ENCODE measurements at places on chromosomes 11 and 22.
A peak's percentile ranks its signal among the peaks of the same experiment; 100 is the strongest.

- DNase-seq, result no peak
Measured at GRCh38 chr11:106828576-106828975, 189.7 kb downstream of the GUCY1A2 start.

GRCh38 chr11:67312187-67313021 is 9.1 kb downstream of the SSH3 start:
- peak; percentile 63 for DNase-seq

DNA sequence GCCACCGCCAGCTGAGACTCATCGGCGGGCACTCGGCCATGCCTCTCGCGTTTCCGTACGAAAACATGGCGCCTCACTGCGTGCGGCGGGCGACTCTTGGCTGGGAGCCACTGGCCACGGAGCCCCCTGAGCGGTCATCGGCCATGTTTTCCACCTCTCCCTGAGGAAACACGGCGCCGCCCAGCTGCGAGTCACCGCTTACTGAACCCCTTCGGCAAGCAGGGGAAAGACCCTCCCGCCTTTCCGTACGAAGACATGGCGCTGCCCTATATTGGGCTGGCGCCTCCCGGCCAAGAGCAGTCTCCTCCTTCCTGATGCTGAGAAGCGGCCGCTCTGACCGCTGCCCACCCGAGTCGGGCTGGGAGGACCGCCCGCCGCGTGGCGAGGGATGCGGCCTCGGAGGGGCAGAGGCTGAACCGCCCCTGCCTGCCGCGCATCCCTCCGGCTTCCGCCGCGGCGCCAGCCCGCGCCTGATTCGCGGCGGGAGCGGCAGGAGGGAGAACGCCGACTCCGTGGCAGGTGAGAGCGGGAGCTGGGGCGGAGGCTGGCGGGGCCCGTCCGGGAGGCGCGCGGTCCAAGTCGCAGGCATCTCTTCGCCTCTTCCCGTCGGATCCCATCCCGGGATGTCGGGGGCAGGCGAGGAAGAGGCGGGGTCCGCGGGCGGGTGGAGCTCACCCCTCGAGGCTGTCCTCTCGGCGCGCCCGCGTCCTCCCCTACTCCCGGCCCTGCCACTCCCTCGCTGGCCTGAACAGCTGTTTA is at the start of gene TCP11L1:
TCP11L1 (plus strand) TSS at position 299 of the 759 bp plus-strand sequence. CDS start 4,202 bp downstream, outside the sequence.
- DNase-seq, result peak; percentile 75

DNA sequence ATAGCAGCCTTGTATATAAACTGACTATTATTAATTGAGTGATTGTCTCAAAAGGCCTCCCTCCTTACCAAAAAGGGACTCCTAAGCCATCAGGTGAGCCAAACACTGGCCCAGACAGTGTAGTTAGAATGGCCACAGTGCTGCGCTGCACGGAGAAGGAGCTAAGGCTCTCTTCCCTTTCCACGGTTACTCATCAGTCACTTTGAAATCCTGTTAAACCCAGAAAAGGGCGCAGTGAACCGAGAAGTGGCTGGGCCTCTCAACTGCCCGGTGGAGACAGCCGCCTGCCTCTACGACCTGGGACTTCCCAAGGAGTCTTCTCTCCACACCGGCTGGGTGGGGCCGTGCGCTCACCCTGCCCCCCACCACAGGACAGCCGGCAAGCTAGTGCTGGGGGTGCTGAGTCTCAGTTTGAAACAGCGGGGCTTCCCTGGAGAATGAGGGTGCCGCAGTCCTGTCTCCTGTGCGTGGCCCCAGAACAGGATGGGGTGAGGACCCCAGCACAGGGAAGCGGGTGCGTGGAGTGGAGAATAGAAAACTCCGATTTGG is 1.3 kb downstream of the MYH9 start:
- DNase-seq, result no peak

GRCh38 chr22:39288135-39288898 is 31.1 kb downstream of the RPL3 start:
- DNase-seq, result no peak

GRCh38 chr22:48881326-48881980 is 946.2 kb downstream of the BRD1 start:
- no peak for DNase-seq

DNA sequence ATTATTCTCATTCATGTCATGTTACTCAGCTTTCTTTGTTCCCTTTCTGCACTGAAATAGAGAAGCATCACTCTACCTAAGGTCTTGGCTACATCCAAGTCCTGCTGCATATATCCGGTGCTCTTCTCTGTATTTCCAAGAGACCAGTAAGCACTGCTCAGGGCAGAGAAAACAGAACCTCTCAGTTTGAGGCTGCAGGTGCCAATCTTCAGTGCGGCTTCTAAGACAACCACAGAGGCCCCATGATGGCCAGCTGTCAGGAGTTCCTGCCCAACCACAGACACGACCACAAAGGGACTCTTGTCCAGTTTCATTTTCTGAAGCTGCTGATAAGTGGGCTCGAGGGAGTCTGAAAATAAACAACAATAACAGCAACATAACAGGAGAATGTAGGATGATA is 378.4 kb upstream of the PITPNB start:
- no peak for DNase-seq

GRCh38 chr22:42720263-42721044 is at the start of gene A4GALT:
Gene A4GALT, minus strand, starts transcription at chr22:42720870. Its CDS starts 26,919 bp downstream, at chr22:42693951.
- no peak for DNase-seq

DNA sequence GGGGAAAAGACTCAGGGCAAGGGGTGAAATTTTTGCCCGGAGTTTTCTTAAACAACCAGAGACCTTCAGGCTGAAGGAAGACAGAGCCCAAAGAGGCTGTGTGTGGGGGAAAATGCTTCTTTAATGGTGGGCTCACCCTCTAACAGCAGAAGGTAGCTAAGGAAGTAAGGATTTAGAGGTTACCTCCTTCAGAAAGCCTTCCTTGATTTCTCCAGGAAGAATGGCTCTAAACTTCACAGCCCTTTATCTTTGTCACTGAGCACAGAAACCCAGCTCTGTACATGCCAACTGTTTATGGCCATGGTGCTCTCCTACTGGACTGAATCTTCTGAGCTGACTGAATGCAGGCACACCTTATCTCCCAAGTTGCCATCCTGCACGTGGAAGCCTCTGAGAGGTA is 196.0 kb downstream of the TENM4 start:
- no peak for DNase-seq

- DNase-seq, result no peak
Measured at GRCh38 chr22:34622602-34623001, 443.4 kb upstream of the ISX start.

GRCh38 chr22:43177479-43177878 is 9.5 kb downstream of the TTLL12 start:
- no peak for DNase-seq

DNA sequence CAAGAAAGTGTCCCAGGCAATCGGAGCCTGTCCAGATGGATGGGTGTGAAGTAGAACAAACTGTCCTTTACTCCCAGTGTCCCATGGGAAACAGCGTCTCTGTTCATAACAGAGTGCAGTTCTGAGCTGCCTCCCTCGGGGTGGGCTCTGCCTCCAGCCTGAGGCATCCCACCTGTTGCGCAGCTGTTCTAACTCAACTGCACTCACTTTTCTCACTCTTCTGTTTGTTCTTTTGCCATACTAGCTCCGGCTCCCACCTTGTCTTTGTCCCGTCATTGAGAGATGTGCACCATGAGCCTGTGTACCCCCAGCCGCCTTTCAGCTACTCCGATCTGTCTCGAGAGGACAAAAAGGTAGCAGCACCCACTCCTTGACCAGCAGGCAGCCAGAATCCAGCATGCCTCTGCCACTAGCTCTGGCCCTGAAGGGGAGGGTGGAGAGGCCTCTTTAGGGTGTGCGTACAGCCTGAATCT is 20.7 kb upstream of the CDC42EP2 start:
- DNase-seq, result no peak

- no peak for DNase-seq
Measured at GRCh38 chr11:76603202-76603601, 67.3 kb downstream of the LRRC32 start.

DNA sequence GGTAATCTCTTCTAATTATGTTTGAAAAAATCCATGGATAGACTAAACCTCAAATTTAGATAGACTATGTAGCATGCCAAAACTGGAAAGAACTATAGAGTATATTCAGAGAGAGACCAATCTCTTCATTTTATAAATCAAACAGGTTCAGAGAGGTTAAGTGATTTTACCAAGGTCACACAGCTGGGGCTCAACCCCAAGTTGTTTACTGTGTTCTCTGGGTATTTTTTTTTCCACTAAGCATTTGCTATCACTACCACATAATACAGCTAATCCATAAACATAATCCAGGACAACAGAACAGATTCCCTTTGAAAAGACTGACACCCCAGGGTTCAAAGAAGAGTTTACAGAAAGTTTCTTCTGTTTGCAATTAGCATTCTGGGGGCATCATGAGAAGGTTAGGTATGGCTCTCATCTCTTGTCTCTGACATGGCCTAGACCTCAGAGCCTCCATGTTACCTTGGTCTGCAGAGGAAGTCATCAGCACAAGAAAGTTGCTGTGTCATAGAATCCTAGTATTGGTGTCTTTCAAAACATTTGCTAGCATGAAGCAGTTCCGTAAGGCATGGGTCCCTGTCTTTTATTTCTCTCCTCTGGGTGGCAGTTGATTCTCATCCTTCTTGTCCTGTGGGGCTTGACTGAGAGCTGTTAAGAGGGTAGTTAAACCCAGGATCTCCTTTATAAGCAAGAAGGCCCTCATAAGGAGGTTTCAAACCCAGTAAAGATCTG is 94.5 kb upstream of the HSD17B12 start:
- no peak for DNase-seq

- no peak for DNase-seq
Measured at GRCh38 chr11:121714351-121714750, 261.6 kb upstream of the SORL1-AS1 start.

- DNase-seq, result no peak
Measured at GRCh38 chr11:19164230-19164855, 37.4 kb downstream of the CSRP3 start.

DNA sequence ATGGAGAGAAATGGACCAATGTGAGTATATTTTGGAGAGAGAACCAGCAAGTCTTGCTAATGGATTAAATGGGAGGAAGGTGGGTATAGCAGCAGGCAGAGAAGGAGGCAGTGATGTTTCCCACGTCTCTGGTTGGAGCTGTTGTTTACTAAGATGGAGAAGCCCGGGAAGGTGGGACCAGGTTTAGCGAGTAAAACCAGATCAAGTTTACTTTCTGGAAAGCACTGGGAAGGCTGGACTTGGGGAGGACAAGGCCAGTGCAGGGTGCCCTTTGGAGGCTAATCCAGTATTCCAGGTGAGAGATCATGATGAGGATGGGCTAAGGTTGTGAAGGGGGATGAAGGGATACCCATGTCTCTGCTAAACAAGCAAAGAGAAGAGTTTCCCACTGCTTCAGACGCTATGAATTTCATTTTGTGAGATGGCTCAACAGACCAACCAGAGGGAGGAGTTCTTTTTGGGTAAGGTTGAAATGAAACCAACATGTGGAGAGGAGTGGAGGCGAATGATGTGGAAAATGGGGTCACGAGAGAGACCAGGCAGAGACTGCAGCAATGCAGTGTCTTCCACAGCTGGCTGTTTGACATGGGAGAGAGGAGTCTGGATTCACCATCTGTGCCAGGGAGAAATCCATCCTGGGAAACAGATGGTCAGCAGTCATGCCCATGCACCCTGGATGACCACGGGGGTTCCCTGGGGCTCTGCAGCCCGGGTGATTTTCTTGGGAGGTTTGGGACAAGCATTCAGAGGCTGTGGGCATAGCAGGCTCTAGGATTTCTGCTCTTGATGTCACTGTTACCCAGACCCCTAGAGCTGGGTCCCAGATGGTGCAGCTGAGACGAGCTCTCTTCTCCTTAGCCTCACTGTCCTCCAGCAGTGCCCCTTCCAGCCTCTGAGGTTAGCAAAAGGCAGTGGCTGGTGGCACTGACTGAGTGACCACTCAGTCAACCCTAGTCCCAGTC is 24.9 kb downstream of the COMMD9 start:
- DNase-seq, result no peak

DNA sequence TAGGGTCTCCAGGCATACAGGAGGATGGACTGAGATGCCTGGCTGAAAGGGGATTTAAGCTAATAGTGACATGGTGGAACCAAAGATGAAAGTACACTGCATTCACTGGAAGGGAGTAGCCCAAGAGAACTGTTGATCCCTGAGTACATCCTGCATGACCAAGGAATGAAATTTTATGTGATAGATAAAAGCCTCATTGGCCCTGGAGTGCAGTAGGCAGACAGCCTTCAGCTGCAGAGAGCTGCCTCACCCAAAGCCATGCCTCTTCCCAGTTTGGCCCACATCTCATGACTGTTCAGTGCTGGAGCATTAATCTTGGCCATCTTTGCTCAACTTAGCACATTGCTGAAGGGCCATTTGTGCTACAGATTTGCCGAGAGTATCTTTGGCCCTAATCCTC is 8.0 kb downstream of the KDM4E start:
- no peak for DNase-seq

GRCh38 chr22:18068381-18068988 is 9.3 kb upstream of the PEX26 start:
- DNase-seq, result no peak

- no peak for DNase-seq
Measured at GRCh38 chr11:15874704-15875103, 481.6 kb downstream of the SOX6 start.

- no peak for DNase-seq
Measured at GRCh38 chr11:69770540-69770939, 4.6 kb downstream of the FGF4 start.

- DNase-seq, result no peak
Measured at GRCh38 chr11:40183073-40184064, 1276.1 kb downstream of the LRRC4C start.

DNA sequence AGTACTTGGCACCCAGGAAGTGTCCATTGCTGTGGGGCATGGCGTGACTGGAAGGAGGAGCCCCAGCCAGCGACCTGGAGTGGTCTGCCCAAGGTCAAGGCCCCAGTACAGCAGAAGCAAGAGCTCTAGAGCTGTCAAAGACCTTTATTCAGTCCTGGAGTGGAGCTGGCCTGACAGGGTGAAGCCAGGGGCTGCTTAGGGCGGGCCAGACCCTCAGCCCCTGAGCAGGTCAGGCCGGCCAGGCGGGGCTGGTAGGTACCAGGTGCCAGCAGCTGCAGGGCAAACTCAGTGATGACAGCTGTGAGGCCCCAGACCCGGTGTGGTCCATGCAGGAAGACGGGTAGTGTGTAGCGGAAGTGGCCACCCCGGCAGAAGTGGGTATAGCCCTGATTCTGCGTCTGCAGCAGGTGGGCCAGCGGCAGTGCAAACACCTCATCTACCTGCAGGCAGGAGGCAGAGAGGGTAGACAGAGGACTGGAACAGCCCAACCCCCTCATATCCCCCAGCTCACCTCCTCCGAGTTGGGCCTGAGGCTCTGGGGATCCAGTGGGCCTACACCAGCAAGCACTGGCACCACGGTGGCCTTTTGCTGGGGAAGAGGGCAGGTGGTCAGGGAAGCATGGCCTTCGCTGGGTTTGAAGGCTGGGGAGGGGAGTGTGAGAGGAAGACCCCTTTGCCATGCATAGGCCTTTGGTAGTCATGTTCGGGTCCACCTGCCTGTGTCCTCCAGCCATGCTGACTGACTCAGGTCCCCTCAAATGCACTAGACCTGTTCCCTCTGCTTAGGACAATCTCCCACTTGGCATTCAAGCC is 1.7 kb downstream of the NUDT8 start:
- no peak for DNase-seq

Measured in activated CD4-positive, alpha-beta T cell treated with anti-CD3 and anti-CD28 coated beads, Interleukin-2, amount 50 U/mL, for 4 hours (primary cell).